Cerebellum (tissue), 4 donors: ENCODE measurements at places on chromosomes 1 and 21.

DNA sequence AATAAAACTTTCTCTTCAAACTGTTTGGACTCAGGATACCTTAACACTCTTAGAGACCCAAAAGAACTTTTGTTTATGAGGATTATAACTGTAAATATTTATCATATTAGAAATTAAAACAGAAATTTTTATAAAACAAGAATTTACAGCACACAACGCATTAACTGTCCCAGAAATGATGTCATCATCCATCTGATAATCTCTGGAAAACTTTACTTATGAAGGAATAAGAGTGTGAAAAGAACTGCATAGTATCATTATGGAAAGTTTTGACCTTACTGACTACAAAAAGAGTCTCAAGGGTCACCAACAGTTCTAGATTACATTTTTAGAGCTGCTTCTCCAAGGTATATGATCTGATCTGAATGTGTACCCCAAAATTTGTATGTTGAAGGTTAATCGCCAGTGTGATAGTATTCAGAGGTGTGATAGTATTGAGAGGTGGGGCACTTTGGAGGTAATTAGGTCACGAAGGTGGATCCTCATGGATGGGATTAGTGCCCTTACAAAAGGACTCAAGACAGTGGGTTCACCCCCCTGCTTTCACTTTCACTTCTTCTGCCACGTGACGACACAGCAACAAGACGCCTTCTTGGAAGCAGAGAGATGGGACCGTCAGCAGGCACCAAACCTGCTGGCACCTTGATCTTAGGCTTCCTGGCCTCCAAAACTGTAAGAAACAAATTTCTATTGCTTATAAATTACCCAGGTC, 95.7 kb upstream of the NR5A2 start:
- no peak for DNase-seq

DNA sequence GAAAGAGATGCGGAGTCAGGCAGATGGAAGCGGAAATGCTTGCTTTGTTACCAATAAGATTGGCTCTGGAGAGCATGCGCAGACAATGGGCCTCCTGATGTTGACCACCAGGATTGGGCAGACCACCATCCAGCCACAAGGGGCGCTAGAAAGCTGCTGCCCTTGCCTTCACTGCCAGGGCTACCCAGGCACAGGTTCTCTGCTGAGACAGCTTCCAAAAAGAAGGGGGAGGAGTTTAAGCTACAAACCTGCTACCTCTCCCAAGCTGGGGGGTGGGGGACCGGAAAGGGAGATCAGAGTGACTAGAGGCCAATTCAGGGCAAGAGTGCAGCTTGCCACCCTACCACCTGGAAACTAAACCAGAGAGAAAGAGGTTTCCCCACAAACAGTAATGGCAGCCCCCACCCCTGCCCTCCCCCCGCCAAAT, 369.7 kb downstream of the RRAGC start:
- DNase-seq, result no peak

- no peak for DNase-seq
Observed at GRCh38 chr1:40838045-40838979, 23.9 kb downstream of the CITED4 start.

GRCh38 chr21:16870103-16870502, 642.7 kb upstream of the CXADR start:
- no peak for DNase-seq

- DNase-seq, result no peak
Observed at GRCh38 chr1:8096105-8097011, 70.2 kb upstream of the ERRFI1 start.

DNA sequence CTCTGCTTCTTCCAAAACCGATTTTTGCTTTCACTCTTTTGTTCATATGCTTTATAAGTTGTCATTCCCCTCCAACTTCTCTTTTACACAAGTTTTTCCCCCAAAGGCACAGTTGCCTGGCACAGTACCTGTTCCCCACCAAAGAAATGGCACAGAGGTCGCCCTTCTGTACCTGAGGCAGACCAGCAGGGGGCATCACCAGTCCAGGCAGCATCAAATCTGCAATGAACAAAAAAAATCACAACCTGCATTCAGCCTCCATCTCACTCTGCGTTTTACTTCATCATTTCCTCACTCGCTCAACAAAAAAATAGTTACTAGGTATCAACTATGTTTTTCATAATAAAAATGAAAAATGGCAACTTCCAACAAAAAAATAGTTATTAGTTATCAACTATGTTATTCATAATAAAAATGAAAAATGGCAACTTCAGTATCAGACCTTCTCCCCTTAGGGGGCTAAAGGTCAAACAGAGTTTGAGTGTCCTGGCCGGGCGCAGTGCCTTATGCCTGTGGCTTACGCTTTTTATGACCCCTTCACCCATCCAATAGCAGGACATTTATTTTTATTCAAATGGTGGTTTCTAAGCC, 4.1 kb downstream of the EIF2D start:
- DNase-seq, result no peak

GRCh38 chr1:109065137-109065536, 10.7 kb downstream of the TAF13 start:
- no peak for DNase-seq

- DNase-seq, result no peak
Observed at GRCh38 chr1:99906535-99906934, 56.4 kb downstream of the AGL start.

- DNase-seq, result no peak
Observed at GRCh38 chr1:40663324-40664166, 1.9 kb downstream of the RIMS3 start.

GRCh38 chr1:156257711-156258110, 9.9 kb upstream of the PAQR6 start:
- no peak for DNase-seq

DNA sequence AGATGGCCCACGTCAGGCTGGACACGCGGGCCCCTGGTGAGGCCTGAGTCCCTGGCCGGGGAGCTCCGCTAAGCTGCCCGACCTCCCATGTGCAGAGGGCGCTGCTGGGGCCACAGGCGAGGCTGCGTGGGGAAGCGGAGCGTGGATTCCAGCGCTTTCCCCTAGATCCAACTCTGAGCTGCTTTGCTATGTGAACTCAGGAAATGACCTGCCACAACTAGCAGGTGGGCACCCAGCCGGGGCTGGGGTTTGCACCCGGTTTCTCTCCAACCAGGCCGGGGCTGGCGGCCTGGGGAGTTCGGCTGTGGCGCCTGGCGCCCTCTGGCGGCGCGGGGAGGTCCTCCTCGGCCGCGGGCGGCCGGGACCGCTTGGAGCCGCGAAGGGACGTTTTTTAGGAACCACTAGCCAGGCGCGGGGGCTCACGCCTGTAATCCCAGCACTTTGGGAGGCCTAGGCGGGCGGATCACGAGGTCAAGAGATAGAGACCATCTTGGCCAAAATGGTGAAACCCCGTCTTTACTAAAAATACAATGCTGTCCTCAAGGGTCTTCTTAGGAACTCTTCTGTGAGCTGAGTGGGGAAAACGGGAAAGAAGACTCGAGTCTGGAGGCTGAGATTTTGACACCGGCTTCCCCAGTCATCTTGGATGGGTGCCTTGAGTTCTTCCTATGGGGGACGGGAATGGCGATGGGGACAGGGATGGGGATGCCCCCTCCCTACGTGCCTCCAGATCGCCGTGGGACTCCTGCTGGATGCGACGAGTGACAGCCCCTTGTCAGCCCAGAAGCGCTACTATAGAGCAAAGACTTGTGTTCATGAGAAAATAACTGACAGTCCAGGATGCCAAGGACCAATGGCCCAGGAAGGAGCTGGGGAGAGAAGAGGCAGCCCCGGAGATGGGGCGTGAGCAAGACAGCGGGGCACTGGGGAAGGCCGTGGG, 12.6 kb downstream of the PYCR2 start:
- DNase-seq, result no peak

DNA sequence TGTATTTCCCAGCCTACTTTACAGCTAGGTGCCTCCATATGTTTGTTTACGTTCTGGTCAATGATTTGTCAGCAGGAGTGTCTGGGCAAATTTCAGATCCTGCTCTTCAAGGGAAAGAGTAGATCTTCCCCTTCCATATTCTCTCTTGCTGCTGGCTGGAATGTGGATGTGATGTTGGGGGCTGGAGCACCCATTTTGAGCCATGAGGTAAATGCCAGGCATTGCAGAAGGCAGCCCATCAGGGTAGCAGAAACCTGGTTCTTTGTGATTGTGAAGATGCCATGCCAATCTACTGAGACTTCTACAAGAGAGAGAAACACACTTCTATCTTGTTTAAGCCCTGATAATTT, 25.1 kb downstream of the RUNX1 start:
- no peak for DNase-seq
